Osteocyte (in vitro differentiated cells): ENCODE measurements at places on chromosomes 1 and 21.

DNA sequence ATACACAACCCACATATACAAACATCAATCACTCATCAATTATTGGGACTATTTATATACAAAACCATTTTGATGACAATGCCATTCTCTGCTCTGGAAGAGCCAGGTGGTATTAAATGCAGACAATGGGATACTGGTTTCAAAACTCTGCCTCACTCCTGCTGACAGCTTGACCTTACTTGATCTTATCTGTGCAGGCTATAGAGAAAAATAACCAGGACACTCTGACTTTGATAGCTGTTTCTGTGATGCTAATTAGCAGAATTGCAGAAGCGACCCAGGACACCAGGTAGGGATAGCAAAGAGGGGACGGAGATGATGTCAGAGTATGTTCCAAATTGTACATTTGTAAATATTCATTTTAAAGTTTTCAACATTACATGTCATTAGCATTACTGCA, 89.5 kb downstream of the OLFM3 start:
- no peak for DNase-seq

- DNase-seq: no peak
Measured at GRCh38 chr1:171849245-171849898, 8.1 kb downstream of the DNM3 start.

GRCh38 chr1:78437941-78438340, 52.8 kb upstream of the PTGFR start:
- DNase-seq: no peak

GRCh38 chr1:15883326-15883725, 35.8 kb downstream of the SPEN start:
- no peak for DNase-seq

GRCh38 chr1:240743705-240744104, 131.8 kb upstream of the GREM2 start:
- no peak for DNase-seq

DNA sequence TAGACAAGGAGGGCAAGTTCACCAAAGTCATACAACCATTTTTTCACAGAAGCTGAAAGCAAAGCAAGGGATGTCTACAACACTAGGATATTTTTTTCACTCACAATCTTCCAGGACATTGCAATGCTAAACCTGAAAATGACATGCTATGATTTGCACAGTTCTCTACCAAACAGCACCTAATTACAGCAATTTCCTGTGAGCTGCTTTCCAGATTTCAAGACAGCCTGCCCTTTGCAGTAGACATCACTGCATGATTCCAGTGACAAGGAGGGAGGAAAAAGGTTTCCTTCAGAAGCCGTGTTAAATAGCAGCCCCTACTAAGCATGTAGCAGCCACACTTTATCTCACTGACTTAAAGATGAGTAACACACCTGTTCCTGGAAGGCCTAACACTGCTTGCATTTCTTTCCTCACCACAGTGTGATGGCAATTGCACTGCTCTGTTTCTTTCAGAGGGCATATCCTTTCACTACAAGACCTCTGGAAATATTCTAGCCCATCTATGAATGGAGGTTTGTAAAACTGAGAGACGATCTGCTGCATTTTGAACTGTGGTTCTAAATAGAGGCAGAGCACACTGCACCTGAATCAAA, 97.1 kb downstream of the DUSP10 start:
- DNase-seq: no peak

DNA sequence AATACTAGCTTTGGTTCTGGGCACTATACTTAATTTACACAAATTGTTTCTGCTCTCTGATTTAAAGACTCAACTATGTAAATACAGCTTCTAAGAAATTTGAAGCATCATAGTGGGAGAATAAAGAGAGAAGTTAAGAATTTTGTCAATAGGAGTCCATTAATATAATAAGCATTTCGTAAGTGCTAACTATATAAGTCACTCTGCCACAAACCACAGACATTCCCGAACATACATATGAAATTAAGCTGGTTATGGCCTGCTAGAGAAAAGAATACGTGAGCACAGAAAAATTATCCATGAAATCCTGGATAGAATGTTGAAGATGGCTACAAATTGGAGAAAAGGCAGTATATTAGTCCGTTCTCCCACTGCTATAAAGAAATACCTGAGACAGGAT, 526.2 kb downstream of the MRPL39 start:
- no peak for DNase-seq

DNA sequence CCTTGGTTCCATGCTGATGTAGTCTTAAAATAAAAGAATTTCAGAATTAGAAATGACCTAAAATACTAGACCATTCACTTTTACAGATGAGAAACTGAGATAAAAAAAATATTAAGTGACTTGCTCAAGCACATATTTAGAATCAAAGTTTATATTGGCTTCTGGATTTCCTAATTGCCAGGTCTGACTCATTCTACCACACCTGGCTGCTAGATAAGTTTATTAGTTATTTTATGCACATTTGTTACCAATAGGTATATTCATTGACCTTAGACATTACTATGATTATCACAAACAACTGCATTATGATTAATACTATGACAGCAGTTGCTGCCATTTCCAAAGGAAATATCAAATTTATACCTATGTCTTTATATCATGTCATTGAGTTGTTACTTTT, 497.5 kb downstream of the RWDD3 start:
- DNase-seq: no peak

- no peak for DNase-seq
Measured at GRCh38 chr1:3662080-3662671, 9.9 kb downstream of the TP73 start.

DNA sequence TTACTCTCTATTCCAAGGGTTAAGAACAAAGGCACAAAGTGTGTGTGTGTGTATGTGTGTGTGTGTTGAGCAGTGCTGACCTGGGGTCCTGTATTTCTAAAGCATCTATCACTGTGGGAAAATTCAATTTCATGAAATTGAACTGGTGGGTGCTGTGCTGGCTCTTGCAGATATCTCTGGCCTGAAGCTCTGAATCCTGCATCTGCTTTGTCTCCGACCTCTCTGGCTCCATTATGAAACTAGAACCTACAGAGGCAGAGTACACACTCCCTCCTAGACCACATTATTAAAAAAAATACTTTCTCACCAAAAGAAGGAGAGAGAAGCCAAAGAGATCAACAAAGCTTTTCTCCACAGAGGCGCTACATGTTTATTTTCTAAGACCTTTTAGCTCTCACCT, 88.4 kb upstream of the PDE4B start:
- no peak for DNase-seq

DNA sequence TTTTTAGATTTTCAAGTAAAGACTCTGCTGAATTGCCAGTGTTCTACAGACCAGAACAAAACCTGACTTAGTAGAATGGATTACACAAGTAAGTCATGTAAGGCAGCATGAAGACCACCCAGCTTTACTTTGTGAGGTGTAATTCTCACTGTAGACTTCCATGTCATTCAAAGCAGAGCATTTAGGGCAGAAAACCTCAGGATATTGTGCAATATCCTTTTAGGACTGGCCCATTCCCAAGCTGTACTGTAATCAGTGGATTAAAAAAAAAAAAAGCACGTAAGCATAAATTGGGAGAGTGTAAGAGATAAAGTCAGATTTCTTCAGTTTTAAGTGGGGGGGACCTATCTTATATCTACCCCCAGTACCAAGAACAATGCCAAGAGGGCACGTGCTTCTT, 380.5 kb upstream of the PRMT6 start:
- no peak for DNase-seq

GRCh38 chr1:204592246-204592948, 76.2 kb downstream of the MDM4 start:
- DNase-seq: no peak

- no peak for DNase-seq
Measured at GRCh38 chr1:242201090-242201489, 202.2 kb upstream of the MAP1LC3C start.

DNA sequence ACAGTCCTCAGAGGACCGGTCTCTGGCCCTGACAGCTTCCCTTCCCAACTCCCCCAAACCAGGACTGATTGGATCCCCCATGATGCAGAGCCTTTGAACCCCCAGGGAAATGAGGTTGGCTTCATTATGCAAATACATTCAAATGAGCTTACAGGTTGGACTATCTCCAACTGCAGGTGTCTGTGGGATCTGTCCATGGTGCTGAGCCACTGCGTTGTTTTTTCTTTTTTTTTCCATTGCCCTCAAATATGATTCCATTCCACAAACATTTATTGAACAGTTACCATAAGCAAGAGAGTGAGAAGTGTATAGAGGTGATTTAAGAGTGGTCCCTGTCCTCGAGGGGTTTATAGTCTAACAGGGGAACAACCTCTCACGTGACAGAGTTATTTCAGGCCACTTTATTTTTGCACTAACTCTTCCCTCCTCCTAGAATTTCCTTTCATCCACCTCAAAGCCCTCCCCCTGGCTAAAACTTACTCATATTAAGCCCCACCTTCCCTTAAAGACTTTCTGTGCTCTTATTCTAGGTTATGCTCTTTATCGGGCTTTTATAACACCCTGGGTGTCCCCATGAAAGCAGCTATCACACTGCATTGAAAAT, 21.9 kb downstream of the DLGAP3 start:
- no peak for DNase-seq

GRCh38 chr1:220879076-220879508, at the start of gene HLX:
HLX (plus strand) TSS chr1:220879443; CDS start chr1:220879858, 415 bp downstream.
- no peak for DNase-seq

- DNase-seq: no peak
Measured at GRCh38 chr1:16122916-16123315, 33.0 kb downstream of the EPHA2 start.
